ENCODE measurements at places on chromosomes 11 and 22.
A peak's percentile ranks its signal among the peaks of the same experiment; 100 is the strongest.

GRCh38 chr11:12827929-12828812 is 153.9 kb downstream of the TEAD1 start:
- no peak for DNase-seq

- no peak for DNase-seq
These were observed 109.3 kb downstream of the ARFGAP2 start for GRCh38 chr11:47067401-47067800.

DNA sequence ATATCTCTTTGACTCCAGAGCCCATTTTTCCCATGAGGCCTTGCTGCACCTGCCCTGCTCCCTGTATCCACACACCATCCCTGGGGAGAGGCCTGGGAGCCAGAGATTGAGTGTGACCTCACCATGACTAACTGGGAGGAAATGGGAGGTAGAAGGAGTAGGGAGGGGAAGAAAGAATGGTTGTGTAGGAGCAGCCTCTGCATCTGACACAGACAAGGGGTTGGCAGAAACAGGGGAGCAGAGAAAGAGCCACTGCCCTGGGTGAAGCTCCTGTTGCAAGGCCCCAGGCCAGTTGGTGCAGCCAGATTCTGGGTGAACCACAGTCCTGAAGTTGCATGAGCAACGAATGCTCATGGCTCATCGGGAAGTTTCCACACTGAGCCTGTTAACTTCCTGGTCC is 32.4 kb downstream of the POU2F3 start:
- no peak for DNase-seq

- no peak for DNase-seq
These were observed 496.4 kb downstream of the BRD1 start for GRCh38 chr22:49331223-49331815.

DNA sequence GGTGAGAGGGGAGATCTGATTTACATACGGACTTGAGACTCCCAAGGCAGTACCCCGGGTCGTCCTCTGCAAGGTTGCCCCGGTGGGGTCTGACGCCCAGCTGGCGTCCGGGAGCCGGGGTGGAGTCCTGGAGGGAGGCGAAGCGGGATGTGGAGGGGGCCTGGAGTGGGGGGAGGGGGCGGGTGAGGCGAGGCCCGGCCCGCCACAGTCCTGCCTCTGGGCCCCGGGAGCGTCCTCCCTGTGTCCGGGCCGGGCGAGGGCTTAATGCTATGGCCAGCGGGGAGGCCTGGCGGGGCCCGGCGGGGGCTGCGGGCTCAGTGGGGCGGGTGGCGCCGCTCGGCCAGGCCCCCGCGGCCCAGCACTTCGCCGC is 2.4 kb upstream of the MYBPC3 start:
- no peak for DNase-seq

GRCh38 chr11:1501421-1502167 is 15.0 kb upstream of the MOB2 start:
- no peak for DNase-seq

DNA sequence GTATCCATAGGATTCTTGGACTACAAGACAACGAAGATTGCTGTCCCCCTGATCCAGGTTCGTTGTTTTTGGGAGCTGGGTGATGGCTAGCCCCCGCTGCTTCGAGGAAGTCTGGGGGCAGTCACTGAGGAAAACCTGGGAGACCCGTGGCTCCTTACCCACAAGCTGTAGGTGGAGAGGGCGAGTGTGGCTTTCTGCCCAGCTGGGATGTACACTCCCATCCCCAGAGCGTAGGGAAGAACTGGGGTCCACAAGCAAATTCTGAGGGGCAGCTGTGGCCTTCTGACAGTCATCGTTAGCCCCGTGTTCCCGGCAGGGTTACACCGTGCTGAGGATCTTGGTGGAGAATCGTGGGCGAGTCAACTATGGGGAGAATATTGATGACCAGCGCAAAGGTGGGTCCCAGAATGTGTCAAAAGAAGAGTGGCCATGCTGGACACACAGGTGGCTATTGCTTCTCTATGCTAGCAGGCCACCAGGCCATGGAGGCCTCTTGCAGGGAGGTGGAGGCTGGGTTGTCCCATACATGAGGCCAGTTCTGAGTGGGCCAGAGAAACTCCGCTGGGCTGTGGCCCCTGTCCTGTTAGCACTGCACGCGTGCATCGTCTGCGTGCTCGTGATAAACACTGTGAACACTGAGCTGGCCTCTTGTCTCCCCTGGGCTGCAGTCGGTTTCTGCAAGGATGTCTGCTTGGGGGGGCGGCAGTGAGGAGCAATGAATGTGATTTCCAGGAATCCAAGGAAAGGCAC is 39.8 kb downstream of the GLB1L2 start:
- DNase-seq: no peak

DNA sequence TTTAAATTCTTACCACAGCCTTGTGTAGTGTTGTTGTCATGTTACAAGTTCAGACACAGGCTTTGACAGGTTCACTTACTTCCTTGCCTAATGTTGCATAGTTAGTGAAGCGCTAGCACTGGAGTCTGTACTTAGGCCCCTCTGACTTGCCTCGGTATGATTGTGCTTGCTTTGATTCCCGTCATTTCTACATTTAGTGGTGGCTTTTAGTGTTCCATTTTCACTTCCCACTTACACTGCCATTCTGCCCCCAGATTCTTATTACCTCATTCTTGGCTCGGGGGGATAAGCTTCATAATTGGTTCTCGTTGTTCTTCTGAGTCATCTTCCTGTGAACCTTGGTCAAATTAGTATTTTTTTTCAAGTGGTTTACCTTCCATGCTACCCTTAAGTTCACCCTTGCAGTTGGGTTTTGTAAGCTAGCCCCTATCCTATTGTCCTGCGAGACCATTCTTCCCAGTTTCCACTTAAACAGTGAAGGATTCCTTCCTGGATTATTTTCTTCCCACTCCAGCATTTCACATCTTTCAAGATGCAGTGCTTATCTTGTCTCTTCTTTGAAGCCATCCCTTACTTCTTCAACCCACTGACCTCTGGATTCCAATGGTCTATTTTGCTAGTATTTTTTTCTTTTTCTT is 68.7 kb downstream of the DDX10 start:
- DNase-seq: peak; percentile 19

DNA sequence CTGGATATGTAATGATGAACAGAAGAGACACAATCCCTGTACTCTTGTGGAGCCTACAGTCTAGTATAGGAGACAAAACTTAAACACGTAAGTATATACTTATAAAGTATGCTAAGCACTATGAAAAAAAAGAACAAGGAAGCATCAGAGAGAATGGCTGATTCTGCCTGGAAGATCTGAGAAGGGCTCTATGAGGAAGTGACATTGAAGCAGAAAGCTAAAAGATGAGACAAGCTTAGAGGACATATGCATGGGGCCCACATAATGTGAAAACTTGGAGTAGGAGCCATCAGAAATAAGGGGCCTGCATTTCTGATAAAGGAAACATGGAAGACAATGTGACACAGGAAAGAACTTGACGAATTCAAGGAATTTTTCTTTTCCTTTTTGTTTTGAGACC is 16.6 kb downstream of the SAA1 start:
- no peak for DNase-seq

GRCh38 chr11:63770763-63771162 is 2.2 kb upstream of the ZFTA start:
- no peak for DNase-seq

DNA sequence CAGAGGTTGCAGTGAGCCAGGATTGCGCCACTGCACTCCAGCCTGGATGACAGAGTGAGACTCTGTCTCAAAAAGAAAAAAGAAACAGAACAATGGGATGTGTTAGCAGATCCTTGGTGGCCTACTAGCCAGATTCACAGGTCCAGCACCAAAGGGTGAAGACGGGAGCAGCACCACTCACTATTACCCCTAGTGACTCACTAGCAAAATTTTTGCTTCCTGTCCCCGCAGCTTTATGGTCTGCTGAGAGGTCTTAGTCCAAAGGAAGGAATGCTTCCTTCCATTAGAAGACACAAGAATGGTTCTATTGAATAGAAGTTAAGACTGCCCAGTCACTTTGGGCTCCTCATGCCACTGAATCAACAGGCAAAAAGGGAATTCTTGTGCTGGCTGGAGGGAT is 35.9 kb upstream of the NUP50 start:
- DNase-seq: no peak

- no peak for DNase-seq
These were observed 1083.1 kb downstream of the LRRC4C start for GRCh38 chr11:40376331-40376730.

- DNase-seq: no peak
These were observed 64.9 kb downstream of the COMMD9 start for GRCh38 chr11:36224209-36224882.

GRCh38 chr11:112057170-112057569 is 16.6 kb downstream of the PIH1D2 start:
- DNase-seq: no peak

GRCh38 chr11:32012049-32012448 is 78.8 kb upstream of the RCN1 start:
- no peak for DNase-seq

- DNase-seq: no peak
These were observed 518 bp upstream of the CHRM1 start for GRCh38 chr11:62921573-62922188.

- no peak for DNase-seq
These were observed 22.4 kb downstream of the DERL3 start for GRCh38 chr22:23816156-23816976.

Measured in stimulated activated CD4-positive, alpha-beta T cell treated with anti-CD3 and anti-CD28 coated beads, Interleukin-2, amount 100 ng/mL, for 24 hours (primary cell).